ENCODE measurements at places on chromosomes 1 and 21. TPM values are rescaled to one million over a fixed set of nuclear protein-coding genes. Genes with fewer than 3 reads are reported as not detected.
A peak's percentile ranks its signal among the peaks of the same experiment; 100 is the strongest.

DNA sequence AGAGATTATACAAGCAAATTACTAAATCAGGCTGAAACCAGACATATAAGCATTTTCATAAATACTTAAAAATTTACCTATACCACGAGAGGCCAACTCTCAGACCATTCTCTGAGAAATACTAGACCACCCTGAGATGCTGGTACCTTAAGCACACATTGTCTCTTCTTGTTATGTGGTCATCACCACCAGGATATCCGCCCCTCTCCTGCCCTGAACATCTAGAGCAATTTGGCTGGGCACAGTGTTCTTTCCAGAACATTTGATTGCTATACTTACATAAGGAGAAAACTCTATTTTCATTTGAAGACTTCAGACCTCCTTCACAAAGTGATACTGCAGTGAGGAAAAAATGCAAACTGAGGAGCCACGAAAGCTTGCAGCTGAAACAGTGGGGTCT lies 36.2 kb upstream of the DUSP10 start:
- no peak overlapping the region for H3K27ac ChIP-seq
- H3K4me1 ChIP-seq = no peaks in the 10 kb centered on the region
- H3K36me3 ChIP-seq = no peaks in the 10 kb centered on the region
- H3K27me3 ChIP-seq = no peaks in the 10 kb centered on the region
- H3K4me3 ChIP-seq = no peak overlapping the region

DNA sequence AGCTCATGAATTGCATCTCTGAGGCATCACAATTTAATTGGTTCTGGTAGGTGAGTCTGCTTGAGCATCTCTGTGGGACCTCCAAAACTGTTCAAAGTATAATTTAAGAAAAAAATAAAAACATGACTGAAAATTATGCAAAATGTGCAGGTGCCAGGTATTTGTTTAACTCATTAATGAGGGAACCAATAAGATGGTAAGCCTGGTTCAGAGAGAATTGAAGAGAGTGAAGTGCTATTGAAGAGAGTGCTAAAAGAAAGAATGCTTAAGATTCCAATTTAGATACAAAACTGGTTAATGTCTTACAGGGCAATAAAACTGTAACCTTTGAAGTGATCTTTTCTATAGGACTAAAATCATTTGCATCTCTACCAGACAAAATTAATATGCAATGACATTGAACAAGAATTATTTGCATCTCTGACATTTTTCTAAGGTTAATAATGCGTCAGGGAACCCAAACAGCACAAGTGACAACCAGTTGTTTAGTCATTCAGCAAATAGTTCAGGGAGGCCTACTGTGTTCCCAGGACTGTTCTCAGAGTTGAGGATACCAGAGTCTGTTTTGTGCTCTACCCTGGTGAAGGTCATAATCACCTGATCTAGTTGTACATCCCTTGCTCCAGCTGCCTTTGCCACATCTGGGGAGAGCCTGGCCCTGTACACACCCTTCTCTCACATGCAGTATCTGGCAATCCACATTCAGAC lies 183.5 kb downstream of the PATJ start:
- no peaks in the 10 kb centered on the region for H3K27me3 ChIP-seq
- H3K4me3 ChIP-seq = no peak overlapping the region
- H3K27ac ChIP-seq = no peak overlapping the region

SPATA21 gene
- not detected for total RNA-seq

- H3K27ac ChIP-seq = no peak overlapping the region
- peaks cover 3% of the 10 kb centered on the region for H3K27me3 ChIP-seq
- H3K4me1 ChIP-seq = peaks cover 8% of the 10 kb centered on the region
- no peaks in the 10 kb centered on the region for H3K36me3 ChIP-seq
These were observed 44.5 kb upstream of the CRNN start for GRCh38 chr1:152458384-152459185.

PGBD5 gene
- 0.29 TPM for total RNA-seq

GRCh38 chr1:20604678-20605077 lies 15.8 kb downstream of the CDA start:
- DNase-seq = peak; percentile 13
- H3K27me3 ChIP-seq = no peaks in the 10 kb centered on the region
- H3K4me3 ChIP-seq = no peak overlapping the region
- no peaks in the 10 kb centered on the region for H3K36me3 ChIP-seq

- no peaks in the 10 kb centered on the region for H3K27me3 ChIP-seq
- no peaks in the 10 kb centered on the region for H3K4me1 ChIP-seq
- no peaks in the 10 kb centered on the region for H3K36me3 ChIP-seq
- no peak overlapping the region for H3K27ac ChIP-seq
- DNase-seq = no peak
These were observed 106.1 kb downstream of the MAP3K21 start for GRCh38 chr1:233433436-233434210.

- no peak overlapping the region for H3K27ac ChIP-seq
- H3K27me3 ChIP-seq = no peaks in the 10 kb centered on the region
- H3K36me3 ChIP-seq = no peaks in the 10 kb centered on the region
- H3K4me3 ChIP-seq = no peak overlapping the region
- no peak for DNase-seq
These were observed 23.2 kb upstream of the RGSL1 start for GRCh38 chr1:182426442-182427430.

DNA sequence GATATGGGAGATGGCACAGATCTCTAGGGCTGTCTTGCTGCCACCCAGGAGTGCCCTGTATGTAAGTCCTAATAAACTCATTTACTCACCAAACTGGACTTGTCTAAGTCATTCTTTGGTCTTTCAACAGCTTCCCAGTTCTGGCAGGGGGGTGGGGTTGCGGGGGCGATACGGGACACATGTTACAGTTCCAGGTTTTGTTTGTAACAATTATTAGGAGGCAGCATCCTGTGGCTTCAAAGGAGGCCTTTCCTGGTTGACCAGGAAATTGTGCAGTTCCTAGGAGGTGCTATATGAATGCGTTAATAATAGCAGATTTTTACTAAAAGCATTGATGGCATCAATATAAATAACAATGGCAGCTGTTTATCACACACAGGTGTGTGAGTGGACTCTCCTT lies 42.7 kb upstream of the TRIM45 start:
- DNase-seq = no peak
- H3K27me3 ChIP-seq = peaks cover 9% of the 10 kb centered on the region
- H3K4me1 ChIP-seq = no peaks in the 10 kb centered on the region
- no peaks in the 10 kb centered on the region for H3K36me3 ChIP-seq
- H3K4me3 ChIP-seq = no peak overlapping the region
